Right atrium auricular region (tissue), 2 donors: ENCODE measurements at places on chromosomes 2 and 18. TPM values are rescaled to one million over a fixed set of nuclear protein-coding genes. Genes with fewer than 3 reads are reported as not detected.

DNA sequence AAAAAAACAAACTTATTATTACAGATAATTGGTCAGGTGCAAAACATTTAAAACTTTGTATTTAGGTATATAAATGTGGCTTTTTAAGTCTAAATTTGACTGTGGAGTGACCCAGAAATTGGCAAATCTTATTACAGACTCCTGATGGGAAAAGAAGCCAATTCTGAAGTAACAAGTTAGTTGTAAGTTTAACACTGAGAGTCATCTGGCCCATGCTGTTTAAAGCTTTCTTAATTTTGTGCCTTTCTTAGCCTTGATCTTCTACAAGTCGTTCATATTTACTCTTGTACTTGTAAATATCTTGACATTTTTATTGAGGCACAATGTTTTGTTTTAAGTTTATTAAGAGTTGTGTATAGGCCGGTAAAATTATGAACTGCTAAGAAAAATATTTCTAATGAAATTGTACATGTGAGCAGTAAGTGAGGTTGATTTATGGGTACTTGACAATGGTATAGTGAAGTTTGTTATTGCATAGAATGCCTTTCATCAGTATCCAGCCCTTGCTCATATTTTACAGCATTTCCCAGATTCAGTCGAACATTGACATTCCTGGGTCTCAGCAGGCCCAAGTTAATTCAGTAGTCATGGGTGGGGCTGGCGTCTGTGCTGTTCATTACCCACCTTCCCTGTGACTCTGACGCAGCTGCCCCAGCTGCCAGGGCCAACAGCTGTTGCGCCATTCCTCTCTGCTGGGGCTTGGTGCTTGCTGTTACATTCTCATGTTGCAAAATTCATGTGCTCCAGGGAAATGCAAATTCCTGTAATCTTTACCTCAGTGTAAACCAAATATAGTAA, 121.4 kb downstream of the ZNF236 start:
- H3K4me1 ChIP-seq = no peaks in the 10 kb centered on the region
- H3K4me3 ChIP-seq = no peak overlapping the region
- H3K36me3 ChIP-seq = peaks cover 17% of the 10 kb centered on the region

DNA sequence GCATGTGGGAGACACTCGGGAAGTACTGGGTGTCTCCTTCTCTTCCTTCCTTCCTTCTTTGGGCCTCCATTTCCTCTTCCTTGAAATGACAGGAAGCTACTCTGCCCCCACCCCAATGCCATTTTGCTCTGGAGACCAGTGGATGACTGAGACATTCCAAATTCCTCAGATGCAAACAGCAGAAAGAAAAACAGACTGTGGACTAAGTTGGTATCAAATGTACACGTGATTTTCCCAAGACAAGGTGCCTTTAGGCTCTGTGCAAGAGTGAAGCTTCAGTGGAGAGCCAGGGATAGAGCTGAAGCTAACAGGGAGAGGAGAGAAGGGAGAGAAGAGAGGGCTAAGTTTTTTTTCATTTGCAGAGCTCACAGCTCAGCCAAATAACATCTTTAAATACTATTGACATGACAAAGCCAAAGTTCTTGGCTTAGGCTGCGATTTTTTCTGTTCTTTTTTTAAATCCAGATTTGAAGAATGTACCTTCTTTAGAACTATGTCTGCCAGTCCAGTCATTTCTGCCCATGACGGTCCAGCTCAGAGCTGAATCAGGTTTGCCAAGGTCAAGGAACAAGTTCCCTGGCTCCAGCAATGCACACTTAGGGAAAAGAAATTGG, 84.5 kb upstream of the LCLAT1 start:
- peaks cover 45% of the 10 kb centered on the region for H3K4me1 ChIP-seq
- no peaks in the 10 kb centered on the region for H3K36me3 ChIP-seq
- H3K27me3 ChIP-seq = no peaks in the 10 kb centered on the region
- peak overlapping the region; percentile 16 for H3K27ac ChIP-seq

- H3K27ac ChIP-seq = no peak overlapping the region
- H3K27me3 ChIP-seq = no peaks in the 10 kb centered on the region
- H3K36me3 ChIP-seq = no peaks in the 10 kb centered on the region
- no peak for DNase-seq
- H3K4me3 ChIP-seq = no peak overlapping the region
- no peaks in the 10 kb centered on the region for H3K4me1 ChIP-seq
Observed at GRCh38 chr2:153163055-153163454, 315.5 kb downstream of the RPRM start.

DNA sequence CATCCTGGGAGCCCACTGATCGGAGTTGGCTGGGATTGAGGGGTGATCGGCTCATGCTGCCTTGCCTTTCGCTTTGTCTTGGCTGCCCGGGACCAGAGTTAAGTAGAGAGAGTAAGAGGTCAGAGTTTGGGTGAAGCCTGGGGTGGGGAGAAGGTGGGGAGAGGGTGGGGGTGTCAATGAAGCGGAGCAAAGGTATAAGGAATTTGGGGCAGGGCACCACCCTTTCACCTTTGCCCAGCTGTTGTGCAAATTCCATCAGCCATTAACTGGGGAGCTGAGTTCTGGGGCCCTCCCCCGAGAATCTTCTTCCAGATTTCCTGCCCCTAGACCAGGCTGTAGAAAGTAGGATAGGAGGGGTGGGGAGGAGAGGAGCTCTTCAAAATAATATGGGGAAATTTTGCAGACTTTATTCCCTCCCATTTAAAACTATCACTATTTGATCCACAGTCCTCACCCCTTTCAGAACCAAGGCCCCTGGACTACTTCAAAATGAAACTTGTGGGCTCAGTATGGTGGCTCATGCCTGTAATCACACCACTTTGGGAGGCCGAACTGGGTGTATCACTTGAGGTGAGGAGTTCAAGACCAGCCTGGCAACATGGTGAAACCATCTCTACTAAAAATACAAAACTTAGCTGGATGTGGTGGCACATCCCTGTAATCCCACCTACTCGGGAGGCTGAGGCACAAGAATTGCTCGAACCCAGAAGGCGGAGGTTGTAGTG, at the start of gene SLC23A3:
SLC23A3 (minus strand) TSS at position 100 of the 725 bp plus-strand sequence; CDS start at position 55, 45 bp downstream.
- H3K27ac ChIP-seq = peak within 1 kb of the TSS; percentile 68
- H3K36me3 ChIP-seq = peaks cover 27% of the 10 kb centered on the region
- no peaks in the 10 kb centered on the region for H3K27me3 ChIP-seq
- peaks cover 17% of the 10 kb centered on the region for H3K4me1 ChIP-seq
- H3K4me3 ChIP-seq = no peak within 1 kb of the TSS
- DNase-seq = no peak

The ZC3H15 gene
- 38.3 TPM for total RNA-seq

DNA sequence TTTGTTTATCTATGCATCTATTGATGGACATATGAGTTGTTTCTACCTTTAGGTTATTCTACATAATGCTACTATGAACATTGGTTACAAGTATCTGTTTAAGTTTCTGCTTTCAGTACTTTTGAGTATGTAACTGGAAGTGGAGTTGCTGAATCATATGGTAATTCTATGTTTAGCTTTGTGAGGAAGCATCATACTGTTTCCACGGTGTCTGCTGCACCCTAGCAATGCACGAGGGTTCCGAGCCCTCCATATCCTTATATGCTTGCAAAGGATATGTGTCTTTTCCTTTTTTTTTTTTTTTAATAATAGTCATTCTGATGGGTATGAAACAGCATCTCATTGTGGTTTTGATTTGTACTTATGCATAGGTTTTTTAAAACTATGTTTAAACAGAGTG, 83.7 kb downstream of the FMNL2 start:
- H3K4me3 ChIP-seq = no peak overlapping the region
- no peak for DNase-seq
- H3K4me1 ChIP-seq = no peaks in the 10 kb centered on the region
- H3K36me3 ChIP-seq = no peaks in the 10 kb centered on the region
- H3K27me3 ChIP-seq = no peaks in the 10 kb centered on the region
- no peak overlapping the region for H3K27ac ChIP-seq

The DTNB gene
- total RNA-seq = 4.3 TPM

DNA sequence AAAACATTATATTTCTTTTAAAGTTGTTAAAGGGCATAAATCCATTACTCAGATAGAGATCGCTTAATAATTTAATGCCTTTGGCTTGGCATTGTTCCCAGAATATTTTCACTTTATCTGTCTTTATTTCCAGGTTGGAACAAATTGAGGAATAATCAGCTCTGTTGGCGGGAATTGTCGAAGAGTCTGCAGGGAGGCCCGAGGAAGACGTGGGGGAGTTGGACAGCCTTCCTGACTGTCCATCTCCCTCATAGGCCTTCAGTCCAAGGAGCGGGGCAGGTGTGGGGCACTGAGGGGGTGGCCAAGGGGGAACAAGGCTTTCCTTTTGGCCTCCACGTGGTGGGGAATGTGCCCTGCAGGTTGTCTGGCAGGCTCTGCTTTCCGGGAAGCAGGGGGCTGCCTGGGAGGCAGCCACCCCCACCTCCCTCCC, 179.6 kb downstream of the ZBTB7C start:
- no peaks in the 10 kb centered on the region for H3K27me3 ChIP-seq
- no peak overlapping the region for H3K4me3 ChIP-seq

The RAPGEF4 gene
- 6.2 TPM for total RNA-seq

The MSTN gene
- 0.19 TPM for total RNA-seq

DNA sequence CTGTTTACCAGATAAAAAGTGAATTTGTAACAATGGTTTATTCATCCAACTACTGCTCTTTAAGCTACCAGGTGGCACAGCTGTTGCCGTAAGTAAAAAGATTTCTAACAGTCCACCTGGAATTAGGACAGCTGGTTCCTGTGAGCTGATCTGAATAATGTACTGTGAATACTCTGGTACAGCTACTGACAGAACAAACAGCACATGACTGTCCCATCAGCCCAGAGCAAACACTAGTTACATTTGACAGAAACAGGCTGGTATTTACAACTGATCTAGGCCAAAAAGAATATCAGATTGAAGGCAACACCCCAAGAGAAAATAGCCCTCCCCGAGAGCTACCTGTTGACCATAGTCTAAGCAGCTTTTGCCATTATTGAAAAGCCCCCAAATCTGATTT, 840.4 kb downstream of the CPS1 start:
- DNase-seq = no peak
- H3K4me1 ChIP-seq = no peaks in the 10 kb centered on the region
- no peaks in the 10 kb centered on the region for H3K27me3 ChIP-seq

The NBAS gene
- 39.1 TPM for total RNA-seq

GRCh38 chr2:173653432-173653805, 298.7 kb downstream of the CDCA7 start:
- no peaks in the 10 kb centered on the region for H3K27me3 ChIP-seq
- no peaks in the 10 kb centered on the region for H3K4me1 ChIP-seq
- no peak overlapping the region for H3K4me3 ChIP-seq
- no peak overlapping the region for H3K27ac ChIP-seq
- no peak for DNase-seq

GRCh38 chr2:143524119-143524553, 394.9 kb downstream of the ARHGAP15 start:
- H3K27me3 ChIP-seq = no peaks in the 10 kb centered on the region
- no peak overlapping the region for H3K27ac ChIP-seq
- H3K36me3 ChIP-seq = no peaks in the 10 kb centered on the region
- no peak for DNase-seq

GRCh38 chr2:172084645-172085459, 455 bp upstream of the DLX1 start:
- H3K4me1 ChIP-seq = peaks cover 45% of the 10 kb centered on the region
- peak overlapping the region; percentile 18 for H3K4me3 ChIP-seq
- no peak overlapping the region for H3K27ac ChIP-seq
- peak; percentile 85 for DNase-seq

DNA sequence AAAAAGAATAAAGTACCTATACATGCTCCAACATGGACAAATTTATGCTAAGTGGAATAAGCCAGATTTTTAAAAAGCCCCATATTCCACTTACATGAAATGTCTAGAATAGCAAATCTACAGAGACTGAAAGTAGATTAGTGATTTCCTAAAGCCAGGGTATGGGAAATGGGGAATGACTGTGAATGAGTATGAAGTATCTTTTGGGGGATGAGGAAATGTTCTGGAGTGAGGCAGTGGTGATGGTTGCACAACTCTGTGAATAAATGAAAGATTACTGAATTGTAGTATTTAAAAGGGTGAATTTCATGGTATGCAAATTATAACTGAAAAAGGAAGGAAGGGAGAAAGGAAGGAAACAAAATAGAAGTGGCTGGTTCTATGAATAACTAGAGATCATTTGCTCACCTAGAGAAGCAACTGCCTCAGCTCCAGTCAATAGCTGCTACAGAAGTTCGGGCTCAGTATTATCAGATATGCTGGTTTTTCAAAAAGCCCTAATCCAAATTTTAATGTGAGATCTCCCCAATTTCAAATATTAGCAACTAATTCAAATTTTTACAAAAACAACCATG, 39.3 kb downstream of the MAP3K2 start:
- no peaks in the 10 kb centered on the region for H3K36me3 ChIP-seq
- H3K27me3 ChIP-seq = no peaks in the 10 kb centered on the region
- no peak overlapping the region for H3K27ac ChIP-seq
- H3K4me1 ChIP-seq = no peaks in the 10 kb centered on the region
- H3K4me3 ChIP-seq = no peak overlapping the region

DNA sequence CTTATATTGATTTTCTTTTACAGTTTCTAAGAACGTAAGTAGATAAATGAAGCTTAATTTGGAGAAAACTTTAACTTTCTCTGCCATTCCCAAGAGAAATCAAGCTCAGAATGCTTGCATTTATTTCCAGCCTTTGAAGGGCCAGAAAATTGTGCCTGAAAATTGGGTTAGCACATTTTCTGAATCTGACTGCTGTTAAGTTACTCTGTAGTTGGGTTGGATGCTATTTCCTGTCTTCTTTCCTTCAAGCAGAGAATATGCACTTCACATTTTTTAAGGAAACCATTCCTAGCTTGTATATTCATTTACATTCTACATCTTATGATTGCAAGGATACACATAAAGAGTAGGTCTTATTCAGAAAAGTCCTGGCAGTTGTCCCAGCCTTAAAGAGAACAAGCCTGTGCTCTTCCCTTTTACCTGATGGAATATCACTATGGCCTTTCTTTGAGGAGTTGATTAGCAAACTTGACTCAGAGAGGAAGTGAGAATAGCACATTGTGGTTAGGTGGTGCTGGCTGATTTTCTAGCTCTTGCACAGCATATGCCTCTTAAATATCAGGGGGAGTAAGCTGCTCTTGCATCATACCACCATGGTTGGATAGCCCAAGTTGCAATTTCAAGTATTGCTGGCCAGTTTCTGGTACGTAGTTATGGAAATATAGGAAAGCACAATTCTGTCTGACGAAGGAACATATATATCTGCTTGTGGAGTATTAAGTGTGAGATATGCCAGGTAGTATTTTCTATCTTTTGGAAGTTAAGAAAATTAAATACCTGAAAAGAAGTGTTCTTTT, 133.7 kb downstream of the COMMD1 start:
- DNase-seq = no peak
- H3K4me3 ChIP-seq = no peak overlapping the region
- no peak overlapping the region for H3K27ac ChIP-seq
- H3K27me3 ChIP-seq = no peaks in the 10 kb centered on the region

DNA sequence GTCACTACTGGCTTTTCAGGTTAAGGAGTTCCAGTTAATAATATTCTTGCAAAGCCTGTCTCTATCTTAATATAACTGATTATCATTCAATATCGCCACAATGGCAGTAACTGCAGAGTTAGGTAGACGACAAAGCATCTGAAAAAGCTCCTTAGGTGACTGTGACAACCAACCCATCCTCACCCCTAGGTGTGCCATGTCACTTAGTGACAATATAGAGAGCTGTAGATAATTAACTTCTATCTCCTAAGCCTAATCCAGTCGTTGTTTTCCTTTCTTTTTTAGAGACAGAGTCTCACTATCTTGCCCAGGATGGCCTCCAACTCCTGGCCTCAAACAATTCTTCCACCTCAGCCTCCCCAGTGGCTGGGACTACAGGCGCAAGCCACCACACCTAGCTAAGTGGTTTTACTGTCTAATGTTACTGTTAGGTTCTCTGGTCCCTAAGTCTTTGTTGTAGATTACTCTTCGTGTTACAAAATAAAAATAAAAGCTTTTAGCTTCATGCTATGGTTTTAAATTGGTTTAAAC, 65.2 kb downstream of the SPIRE1 start:
- DNase-seq = no peak
- no peaks in the 10 kb centered on the region for H3K27me3 ChIP-seq
- no peaks in the 10 kb centered on the region for H3K36me3 ChIP-seq
- H3K4me3 ChIP-seq = no peak overlapping the region
- peaks cover 34% of the 10 kb centered on the region for H3K4me1 ChIP-seq

The ECEL1 gene
- not detected for total RNA-seq

The VWA3B gene
- total RNA-seq = not detected
